ENCODE measurements at places on chromosomes 2 and 18.

DNA sequence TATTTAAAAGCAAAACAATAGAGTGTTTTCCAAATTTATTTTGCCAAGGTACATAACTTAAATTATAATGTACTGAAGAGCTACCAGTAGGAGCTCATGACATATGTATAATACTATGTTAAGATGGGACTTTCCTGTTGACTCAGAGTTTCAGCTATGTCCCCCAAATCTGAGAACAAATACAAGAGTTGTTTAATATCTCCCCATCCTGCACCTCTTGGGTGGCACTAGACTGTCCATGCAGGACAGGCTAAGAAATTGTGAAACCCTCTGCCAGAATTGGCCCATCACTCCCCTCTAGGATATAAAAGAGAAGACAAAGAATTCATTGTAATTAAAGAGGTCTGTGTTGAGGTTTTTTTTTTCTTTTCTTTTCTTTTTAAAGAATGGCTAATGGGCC is 21.7 kb upstream of the CTAGE1 start:
- no peak overlapping the region for H3K4me3 ChIP-seq
- no peak overlapping the region for H3K27ac ChIP-seq
- no peaks in the 10 kb centered on the region for H3K36me3 ChIP-seq
- no peak for DNase-seq

GRCh38 chr2:212538305-212539071 is at the start of gene ERBB4:
Gene ERBB4, minus strand, starts transcription at chr2:212538802. Its CDS starts 272 bp downstream, at chr2:212538530.
- peaks cover 43% of the 10 kb centered on the region for H3K27me3 ChIP-seq
- H3K27ac ChIP-seq, result no peak within 1 kb of the TSS
- no peaks in the 10 kb centered on the region for H3K36me3 ChIP-seq
- no peaks in the 10 kb centered on the region for H3K4me1 ChIP-seq
- H3K4me3 ChIP-seq, result no peak within 1 kb of the TSS

DNA sequence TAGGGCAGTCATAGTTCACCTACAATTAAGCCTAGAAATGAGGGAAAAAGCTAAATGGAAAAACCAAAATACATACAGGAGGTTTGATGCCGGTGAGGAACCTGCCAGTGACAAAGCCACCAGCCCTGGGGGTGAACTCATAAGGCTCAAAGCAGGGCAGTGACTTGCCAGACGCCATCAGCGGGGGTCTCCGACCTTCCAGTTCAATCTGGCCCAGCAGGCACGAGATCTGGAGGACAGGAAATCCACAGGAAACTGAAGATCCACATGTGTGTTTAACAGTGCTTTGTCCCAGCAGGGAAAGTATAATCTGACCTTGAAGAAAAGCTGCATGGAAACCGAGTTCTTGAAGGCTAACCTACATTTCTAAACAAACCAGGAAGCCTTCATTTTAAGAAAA is 60.1 kb downstream of the POLR1A start:
- no peak overlapping the region for H3K27ac ChIP-seq
- peaks cover 37% of the 10 kb centered on the region for H3K36me3 ChIP-seq
- H3K4me3 ChIP-seq, result no peak overlapping the region
- DNase-seq, result no peak
- H3K27me3 ChIP-seq, result no peaks in the 10 kb centered on the region
- peaks cover 9% of the 10 kb centered on the region for H3K4me1 ChIP-seq

- peaks cover 77% of the 10 kb centered on the region for H3K4me1 ChIP-seq
- H3K4me3 ChIP-seq, result peak overlapping the region; percentile 91
- peaks cover 10% of the 10 kb centered on the region for H3K36me3 ChIP-seq
- peak overlapping the region; percentile 97 for H3K27ac ChIP-seq
- no peak for DNase-seq
These were observed 20.9 kb upstream of the TANK start for GRCh38 chr2:161139098-161139987.

DNA sequence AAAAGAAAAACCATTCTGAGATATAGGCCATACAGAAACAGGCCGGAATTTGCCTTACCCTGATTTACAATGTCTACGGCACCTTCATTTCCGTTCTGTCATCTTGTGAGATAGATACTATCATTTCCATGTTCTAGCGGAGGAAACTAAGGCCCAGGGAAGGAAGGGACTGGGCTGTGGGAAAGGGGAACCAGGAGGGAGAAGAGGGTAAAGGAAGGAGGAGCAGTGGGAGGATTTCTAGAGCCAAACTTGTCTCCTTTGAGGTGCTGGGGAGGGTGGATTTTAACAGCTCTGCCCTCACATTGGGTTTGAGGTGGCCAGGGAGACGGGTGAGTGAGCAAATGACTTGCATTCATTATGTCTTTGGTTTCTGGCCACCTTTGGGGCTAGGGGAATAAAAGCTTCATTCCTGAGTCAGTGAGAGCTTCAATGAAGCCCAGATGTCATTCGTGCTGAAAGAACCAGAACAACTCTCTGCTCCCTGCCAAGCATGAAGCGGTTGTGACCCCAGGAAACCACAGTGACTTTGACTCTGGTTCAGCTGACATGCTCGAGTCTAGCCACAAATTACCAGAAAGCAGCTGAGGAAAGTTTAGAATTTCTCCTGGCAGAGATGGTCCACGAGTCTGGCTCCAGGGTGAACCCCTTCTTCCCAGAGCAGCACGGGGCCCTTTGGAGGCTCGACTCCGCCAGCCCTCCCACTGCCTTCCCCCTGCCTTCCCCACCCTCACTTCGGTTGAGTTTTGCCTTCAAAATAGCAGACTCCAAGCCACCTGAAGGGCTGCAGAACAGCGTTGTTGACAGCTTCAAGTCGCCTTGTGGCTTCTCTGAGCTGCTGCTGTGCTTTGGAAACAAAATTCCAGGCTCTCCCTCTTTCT is 3.8 kb downstream of the ACTG2 start:
- no peaks in the 10 kb centered on the region for H3K36me3 ChIP-seq
- DNase-seq, result no peak
- peaks cover 18% of the 10 kb centered on the region for H3K4me1 ChIP-seq

DNA sequence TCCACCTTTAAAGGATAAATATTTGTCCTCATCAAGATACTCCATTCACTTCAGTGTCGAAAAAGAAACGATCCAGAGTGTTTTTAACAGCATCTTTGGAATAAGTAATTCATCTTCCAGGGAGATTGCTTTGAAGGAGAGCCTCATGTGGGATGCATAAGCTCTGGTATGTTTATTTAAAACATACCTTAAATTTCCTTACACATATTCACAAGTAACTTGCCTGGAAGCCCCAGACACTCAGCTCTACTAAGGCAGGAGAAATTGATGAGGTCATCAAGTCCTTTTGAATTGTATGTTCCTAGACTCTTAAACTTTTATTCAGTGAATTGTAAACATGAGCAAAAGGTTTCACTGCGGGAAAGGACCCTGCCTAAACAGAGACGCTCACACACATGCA is 103.0 kb downstream of the CDK15 start:
- H3K36me3 ChIP-seq, result no peaks in the 10 kb centered on the region
- no peak for DNase-seq
- peaks cover 18% of the 10 kb centered on the region for H3K27me3 ChIP-seq
- no peak overlapping the region for H3K4me3 ChIP-seq
- no peak overlapping the region for H3K27ac ChIP-seq

DNA sequence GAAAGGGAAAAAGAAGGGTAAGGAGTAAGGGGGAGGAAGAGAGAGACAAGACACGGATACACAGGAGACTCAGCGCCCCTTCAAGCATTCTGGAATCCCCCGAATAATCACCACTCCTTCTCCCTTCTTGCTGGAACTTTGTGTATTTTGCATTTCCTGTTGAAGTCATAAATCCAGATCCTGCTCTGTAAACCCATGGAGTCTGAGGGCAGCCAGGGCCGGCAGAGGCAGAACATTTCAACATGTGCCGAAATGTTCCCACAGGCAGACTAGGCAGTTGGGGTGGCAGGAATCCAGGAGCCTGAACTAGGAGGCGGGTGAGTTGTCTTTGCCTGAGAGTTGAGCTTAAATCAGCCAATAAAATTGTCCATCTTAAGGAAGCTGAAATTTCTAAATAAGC is 193.1 kb downstream of the SH3RF3 start:
- no peak overlapping the region for H3K27ac ChIP-seq
- peaks cover 10% of the 10 kb centered on the region for H3K4me1 ChIP-seq
- H3K36me3 ChIP-seq, result peaks cover 3% of the 10 kb centered on the region
- H3K4me3 ChIP-seq, result no peak overlapping the region
- DNase-seq, result no peak

DNA sequence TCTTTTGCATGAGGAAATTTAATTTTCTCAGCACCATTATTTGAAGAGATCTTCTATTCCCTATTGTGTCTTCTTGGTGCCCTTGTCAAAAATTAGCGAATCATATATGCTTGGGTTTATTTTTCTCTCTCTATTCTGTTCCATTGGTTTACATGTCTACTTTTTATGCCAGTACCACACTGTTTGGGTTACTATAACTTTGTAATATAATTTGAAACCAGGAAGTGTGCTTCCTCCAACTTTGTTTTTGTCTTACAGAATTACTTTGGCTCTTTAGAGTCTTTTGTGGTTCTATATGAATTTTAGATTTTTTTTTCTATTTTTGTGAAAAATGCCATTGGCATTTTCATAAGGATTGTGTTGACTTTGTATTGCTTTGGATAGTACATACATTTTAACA is 17.6 kb downstream of the ALMS1 start:
- no peaks in the 10 kb centered on the region for H3K27me3 ChIP-seq
- no peak for DNase-seq
- H3K27ac ChIP-seq, result no peak overlapping the region
- peaks cover 10% of the 10 kb centered on the region for H3K36me3 ChIP-seq
- H3K4me1 ChIP-seq, result peaks cover 18% of the 10 kb centered on the region

DNA sequence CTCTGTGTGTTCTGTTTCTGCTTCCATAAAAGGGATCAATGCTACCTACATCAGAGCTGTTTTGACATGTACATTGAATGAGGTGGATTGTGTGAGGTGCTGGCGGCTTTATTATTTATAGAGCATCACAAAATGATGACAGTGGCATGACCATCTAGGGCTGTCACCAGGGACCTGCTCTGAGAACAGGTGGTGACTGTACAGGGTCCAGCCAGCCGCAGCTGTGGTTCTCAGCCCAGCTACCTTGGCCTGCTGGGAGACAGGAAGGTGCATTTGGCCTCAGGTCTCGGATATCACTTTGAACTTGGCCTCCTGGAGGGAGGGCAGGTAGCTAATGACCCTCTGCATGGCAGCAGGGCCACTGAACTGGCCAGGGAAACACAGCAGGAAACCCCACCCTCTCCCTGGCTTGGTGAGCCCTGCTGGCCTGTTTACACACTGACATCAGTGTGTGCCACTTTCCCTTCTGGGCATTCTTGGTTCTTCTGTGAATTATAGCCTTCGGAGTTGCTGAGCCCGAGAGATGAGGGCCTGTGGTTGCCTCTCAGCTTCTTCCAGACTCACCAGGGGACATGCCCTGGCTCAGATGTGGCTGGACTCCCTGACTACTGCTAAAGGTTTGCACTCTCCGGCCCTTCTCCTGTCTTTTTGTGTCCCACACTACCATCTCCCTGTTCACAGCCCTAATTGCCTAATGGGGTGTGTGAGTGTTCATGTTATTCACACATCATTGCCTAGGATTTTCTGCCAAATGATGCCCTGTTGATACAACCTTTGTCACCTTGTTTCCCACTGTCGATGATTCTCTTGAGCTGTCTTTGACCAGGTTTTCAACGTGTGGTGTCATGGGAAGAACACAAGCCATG is 109.2 kb upstream of the RAB12 start:
- H3K36me3 ChIP-seq, result peaks cover 1% of the 10 kb centered on the region
- H3K27me3 ChIP-seq, result peaks cover 63% of the 10 kb centered on the region
- no peak overlapping the region for H3K27ac ChIP-seq

GRCh38 chr2:10977003-10977402 is 65.3 kb downstream of the KCNF1 start:
- H3K27me3 ChIP-seq, result peaks cover 29% of the 10 kb centered on the region
- no peaks in the 10 kb centered on the region for H3K4me1 ChIP-seq
- no peak for DNase-seq

DNA sequence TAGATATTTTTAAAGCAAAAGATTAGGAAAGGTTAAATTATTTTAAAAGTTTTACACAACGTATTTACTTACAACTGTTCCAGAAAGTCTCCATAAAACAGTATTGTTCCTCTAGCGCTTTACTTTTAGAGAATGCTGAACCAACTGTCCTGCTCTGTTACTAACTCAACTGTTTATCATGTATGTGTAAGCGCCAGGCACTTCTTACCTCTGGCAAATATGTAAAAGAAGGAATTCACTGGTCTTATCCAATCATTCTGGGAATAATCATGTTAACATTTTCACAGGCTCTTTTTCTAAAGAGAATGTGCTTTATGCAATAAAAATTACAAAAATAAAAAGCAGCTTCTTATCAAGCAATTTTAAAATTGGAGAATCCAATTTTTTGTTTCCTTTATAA is 68.0 kb downstream of the COBLL1 start:
- no peaks in the 10 kb centered on the region for H3K4me1 ChIP-seq
- H3K36me3 ChIP-seq, result no peaks in the 10 kb centered on the region
- H3K27ac ChIP-seq, result no peak overlapping the region
- H3K27me3 ChIP-seq, result no peaks in the 10 kb centered on the region
- no peak for DNase-seq

GRCh38 chr2:205352094-205352493 is 330.2 kb upstream of the NRP2 start:
- no peaks in the 10 kb centered on the region for H3K36me3 ChIP-seq
- peaks cover 7% of the 10 kb centered on the region for H3K27me3 ChIP-seq
- no peaks in the 10 kb centered on the region for H3K4me1 ChIP-seq
- H3K4me3 ChIP-seq, result no peak overlapping the region
- DNase-seq, result no peak

DNA sequence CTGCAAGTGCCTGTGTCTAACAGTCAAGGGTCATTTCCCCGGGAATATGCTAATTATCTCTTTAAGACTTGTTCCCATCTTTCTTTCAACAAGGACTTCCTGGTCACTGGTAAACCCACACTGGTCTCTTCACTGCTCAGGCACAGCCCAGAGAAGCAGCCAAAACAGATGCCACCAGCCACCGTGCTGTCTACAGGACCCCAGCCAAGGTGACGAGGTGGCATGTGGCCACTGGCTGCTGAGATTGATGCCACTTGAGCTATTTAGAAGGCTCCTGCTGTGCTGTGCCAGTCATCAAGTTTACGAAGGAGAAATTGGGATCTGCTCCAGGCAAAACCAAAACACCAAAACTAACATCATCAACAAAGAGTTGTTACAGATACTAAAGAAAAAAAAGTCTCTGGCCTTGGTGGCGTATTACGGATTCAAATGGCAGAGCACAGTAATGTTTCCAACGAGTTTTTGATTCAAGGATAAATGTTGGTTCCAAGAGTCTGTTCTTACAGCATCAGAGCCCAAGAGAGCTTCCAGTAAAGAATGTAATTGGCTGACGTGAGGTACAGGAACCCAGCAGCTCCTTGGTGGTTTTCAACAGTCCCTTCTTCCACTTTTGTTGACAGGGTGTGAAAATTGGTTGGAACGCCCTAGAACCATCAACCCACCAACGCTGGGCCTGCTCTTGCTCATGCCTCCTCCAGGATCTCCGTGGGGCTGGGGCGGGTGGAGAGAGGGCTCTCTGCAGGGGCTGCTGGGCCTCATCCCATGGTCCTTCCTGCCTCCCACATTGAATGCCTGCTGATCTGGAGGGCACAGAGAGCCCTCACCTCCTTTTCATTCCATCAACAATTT is 63.7 kb upstream of the ZCCHC2 start:
- H3K4me1 ChIP-seq, result no peaks in the 10 kb centered on the region
- peaks cover 28% of the 10 kb centered on the region for H3K27me3 ChIP-seq
- H3K27ac ChIP-seq, result no peak overlapping the region
- H3K36me3 ChIP-seq, result no peaks in the 10 kb centered on the region
- no peak overlapping the region for H3K4me3 ChIP-seq
- no peak for DNase-seq

Data from central memory CD8-positive, alpha-beta T cell (primary cell).